ENCODE measurements at places on chromosomes 13 and 19.

DNA sequence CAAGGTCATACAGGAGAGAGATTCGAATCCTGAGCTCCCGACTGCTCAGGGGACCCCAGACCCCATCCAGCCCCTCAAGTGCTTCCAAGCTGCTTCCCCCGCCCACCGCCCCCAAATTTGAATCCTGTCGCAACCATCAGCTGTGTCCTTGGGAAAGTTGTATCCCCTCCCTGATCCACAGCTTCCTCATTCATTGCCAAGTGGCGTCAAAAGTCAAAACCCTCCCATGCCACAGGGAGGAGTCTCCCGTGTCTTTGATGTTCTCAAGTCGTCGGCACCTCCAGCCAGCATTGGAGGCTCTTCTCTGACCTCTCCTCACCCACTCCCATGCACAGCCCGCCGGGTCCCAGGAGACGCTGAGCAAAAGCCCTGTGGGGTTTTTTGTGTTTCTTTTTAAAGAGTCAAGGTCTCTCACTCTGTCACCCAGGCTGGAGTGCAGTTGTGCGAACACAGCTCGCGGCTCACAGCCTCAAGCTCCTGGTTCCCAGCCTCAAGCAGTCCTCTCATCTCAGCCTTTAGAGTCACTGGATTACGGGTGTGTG is 2.8 kb upstream of the IFI30 start:
- peak; percentile 2 for DNase-seq

DNA sequence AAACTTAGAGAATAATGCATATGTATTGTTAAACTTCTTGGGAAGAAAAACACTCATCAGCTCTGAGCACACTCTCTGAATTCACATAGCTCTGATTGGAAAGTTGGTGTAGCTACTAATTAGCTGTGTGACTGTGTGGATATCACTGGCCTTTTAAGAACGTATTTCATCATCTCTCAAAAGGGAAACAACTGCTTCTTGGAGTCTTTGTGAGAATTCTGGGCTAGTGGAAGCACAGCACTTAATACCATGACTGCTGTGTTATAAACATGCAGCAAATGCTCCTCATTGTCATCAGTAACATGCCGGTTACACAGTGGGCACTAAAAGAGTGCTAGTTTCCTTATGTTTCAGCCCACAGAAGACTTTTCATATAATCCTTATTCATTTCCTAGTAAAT is 220.9 kb upstream of the CSNK1A1L start:
- no peak for DNase-seq

- DNase-seq, result no peak
These were observed 320.9 kb downstream of the DCLK1 start for GRCh38 chr13:35810321-35810720.

- DNase-seq, result no peak
These were observed 6.3 kb downstream of the TBCB start for GRCh38 chr19:36121486-36122124.

GRCh38 chr19:42095814-42096230 is 19.9 kb downstream of the ZNF574 start:
- DNase-seq, result no peak

GRCh38 chr19:15250640-15250993 is 18.4 kb upstream of the EPHX3 start:
- DNase-seq, result no peak

DNA sequence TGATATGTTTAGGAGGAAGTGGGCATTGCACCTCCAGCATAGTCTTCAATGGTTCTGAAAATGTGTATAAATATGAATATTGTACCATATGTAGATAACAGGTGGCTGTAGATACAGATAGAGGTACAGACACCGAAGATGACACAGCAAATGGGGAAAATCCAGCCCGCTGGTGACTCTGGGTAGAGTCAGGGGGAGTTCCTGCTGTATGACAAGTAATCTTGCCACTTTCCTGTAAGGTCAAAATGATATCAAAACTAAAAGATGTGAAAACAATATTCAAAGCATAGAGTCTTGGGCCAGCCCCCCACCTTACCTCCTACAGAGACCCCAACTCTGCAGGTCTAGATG is 17.8 kb downstream of the C2CD4C start:
- no peak for DNase-seq

DNA sequence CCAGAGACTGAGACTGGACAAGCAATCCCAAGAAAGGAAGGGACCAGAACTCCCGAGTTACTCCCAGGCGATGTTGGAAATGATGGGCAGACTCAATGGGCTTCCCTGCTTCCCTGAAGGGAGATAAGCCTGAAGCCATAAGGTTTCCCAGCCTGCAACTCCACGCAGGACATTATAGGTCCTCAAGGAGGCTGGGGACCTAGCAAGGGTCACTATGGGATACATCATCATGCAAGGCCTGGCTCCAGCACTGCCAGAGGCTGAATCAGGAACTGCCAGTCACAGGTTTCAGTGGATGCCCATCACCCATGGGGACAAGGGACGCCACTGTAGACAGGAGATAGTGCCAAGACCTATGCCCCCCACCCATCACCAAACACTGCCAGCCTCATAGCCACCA is 338.7 kb downstream of the IRS2 start:
- no peak for DNase-seq

DNA sequence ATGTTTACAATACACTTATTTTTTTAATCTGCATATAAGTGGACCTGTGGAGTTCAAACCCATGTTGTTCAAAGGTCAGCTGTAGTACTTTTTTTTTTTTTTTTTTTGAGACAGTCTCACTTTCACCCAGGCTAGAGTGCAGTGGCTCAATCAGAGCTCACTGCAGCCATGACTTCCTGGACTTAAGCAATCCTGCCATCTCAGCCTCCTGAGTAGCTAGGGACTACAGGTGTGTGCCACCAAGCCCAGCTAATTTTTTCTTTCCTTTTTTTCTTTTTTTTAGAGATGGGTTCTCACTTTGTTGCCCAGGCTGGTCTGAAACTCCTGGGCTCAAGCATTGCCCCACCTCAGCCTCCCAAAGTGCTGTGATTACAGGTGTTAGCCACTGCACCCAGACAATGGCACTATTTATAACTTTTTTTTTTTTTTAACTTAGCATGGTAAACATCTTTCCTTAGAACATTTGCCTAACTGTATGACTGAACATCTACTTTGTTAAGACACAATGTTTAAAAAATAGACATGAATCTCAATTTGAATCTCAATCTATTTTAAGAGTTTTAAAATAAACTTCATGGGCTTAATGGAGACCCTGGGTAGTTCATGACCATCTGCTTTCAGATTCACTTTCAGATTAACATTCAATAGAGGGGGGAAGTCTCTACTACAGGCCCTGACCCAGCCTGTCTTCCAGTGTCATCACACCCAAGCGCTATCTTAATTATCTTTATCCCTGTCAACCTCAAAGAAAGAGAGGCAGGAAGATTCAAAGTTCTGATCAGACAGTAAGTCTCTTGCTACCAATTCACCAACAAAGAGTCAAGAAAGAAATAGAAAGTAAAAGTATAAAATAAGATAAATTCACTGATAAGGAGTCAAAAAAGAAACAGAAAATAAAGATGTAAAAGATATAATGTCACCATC is 97.7 kb upstream of the DOCK9 start:
- no peak for DNase-seq

DNA sequence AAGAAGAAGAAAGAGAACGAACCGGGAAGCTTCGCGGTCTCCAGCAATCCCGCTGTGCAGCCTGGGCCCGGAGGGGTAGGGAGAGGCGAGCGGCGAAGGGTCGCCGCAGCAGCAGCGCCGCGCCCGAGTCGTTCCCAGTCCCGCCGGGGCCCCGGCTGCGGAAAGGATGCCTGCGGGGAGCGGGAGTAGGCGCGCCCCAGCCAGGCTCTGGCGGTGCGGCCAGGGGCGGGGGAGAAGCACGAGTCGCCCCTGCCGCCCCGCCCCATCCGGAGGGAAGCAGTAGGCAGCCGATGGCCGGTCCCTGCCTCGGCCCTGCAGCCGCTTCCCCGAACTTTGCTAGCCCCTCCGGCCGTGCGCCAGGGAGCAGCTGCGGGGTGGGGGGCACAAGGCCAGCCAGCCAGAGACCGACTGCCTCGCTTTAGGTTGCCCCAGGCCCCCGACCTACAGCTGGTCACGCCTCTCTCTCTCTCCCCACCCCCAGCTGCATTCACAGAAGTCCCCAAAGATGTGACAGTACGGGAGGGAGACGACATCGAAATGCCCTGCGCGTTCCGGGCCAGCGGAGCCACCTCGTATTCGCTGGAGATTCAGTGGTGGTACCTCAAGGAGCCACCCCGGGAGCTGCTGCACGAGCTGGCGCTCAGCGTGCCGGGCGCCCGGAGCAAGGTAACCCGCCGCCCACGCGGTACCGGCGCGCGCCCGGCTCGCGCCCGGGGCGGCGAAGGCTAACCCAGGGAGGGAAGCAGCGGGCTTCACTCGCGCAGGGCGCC is 1.1 kb downstream of the VSTM2B start:
- no peak for DNase-seq

- DNase-seq, result no peak
These were observed 6.0 kb downstream of the PEX11G start for GRCh38 chr19:7482584-7483439.

DNA sequence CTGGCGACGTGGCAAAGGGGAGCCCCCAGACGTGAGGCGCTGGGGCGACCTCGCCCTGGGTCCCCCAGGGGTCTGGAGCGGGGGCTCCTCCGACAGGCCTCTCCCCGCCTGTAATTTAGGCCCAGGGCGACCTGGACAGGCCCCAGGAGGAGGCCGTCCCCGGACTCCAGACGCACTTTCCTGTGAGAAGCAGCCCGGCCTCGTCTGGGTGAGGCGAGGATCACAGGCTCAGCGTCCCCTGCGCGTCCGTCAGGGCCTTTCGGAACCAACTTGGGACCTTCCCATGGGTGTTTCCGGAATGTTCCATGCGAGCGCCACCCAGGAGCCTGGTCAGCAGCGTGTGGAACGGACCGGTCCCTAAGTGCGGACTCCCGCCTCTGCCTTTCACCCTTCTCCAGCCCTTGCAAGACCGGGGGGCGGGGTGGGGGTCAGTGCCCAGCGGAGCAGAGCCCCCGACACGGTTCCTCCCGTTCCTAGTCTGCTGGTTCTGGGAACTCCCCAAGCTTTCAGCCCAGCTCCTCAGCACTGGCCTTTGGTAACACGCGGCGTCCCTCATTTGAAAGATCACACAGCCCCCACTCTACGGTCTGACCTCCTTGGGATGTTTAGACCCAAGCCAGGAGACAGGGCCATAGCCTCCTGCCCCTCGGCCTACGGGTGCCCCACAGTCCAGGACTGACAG is 1.1 kb upstream of the GRTP1 start:
- DNase-seq, result no peak

DNA sequence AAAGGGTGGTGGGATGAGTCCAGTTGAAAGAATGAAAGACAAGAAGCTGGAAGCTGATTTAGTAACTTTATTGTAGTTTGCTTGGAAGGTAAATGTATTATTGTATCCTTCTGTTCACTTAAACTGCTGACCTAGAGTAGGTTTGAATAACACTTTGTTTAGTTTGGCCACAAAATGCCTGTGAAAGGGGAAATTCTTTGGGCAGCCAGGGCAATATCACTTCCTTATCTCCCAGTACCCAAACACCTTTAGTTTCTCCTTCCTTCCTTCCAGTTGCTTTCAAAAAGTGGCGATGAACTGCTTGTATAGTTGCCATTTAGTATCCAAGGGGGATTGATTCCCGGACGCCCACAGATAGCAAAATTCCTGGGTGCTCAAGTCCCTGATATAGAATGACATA is 120.1 kb downstream of the PAN3 start:
- no peak for DNase-seq

DNA sequence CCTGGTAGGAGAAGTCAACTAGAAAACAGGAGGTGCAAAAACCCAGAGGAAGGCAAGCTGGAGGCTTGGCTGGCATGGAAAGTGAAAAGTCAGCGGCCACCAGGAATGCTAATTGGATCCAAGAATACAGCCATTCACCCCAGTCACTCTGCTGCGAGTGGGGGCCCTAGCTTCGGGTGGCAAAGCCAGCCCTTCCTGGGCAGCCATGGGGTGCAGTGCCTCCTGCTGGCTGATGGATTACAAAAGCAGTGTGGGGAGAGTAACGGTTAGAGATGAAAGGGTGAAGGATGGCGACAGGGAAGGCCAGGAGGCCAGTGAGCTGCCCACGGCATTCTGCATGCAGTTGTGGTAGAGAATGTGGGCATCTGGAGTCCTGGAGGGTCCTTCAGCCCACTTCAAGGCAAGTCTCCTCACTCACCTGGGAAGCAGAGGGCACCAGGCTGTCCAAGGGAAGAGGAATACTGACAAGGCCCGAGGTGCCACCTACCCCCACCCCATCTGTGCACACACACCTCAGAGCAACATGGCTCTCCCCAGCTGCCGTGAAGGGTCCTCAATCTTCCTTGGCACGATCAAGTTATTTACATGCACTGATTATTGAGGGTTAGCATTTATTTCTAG is 20.3 kb upstream of the EPHX3 start:
- no peak for DNase-seq

DNA sequence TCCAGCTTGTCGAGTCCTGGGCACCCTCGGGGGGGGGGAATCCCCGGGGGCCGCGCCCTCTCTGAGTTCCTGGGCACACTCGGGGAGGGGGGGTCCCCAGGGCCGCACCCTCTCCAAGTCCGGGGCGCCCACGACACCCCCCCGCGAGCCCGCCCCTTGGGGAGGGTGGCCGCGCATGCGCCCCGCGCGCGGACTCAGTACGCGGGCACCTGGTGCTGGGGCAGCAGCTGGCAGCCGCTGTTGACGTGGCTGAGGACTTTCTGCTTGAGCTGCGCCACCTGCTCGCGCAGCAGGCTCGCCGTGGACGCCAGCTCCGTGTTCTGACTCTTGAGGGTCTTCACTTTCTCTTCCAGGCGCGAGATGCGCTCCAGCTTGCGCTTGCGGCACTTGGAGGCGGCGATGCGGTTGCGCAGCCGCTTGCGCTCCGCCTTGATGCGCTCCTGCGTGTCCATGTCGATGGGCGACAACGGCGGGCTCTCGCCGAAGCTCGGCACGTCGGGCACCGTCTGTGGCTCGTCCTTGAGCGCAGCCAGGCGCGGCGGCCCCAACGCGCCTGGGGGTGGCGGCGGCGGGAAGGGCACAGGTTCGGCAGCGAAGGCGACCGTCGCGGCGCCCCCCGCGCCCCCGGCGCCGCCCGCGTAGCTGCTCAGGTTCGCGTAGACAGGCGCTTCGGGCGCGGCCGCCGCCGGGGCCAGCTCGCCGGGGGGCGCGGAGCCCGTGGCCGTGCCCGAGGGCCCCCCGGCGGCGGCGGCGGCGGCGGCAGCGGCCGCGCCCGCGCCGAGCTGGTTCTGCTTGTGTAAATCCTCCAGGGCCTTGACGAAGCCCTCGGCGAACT is 958 bp downstream of the JUND start:
- DNase-seq, result peak; percentile 93

DNA sequence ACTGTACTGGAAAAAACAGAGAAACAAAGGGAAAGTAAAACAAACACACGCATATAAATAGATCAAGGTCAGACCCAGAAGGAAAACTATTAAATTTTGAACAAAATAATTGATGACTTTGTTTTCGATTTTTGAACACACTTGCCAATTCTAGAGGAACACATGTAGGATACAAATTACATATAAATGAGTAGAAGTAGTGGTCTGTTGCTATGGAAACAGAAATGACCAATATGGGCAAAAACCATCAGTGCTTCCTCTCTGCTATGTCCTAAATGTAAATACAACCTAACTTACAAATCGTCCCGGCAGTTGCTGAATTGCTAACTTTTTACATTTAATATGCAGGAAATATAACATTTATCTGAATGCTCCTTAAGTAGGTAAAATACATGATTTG is 65.2 kb upstream of the POSTN start:
- no peak for DNase-seq

GRCh38 chr13:91660076-91660415 is 261.6 kb downstream of the GPC5 start:
- DNase-seq, result no peak

GRCh38 chr13:104534847-104535246 is 1468.6 kb upstream of the SLC10A2 start:
- DNase-seq, result no peak

- no peak for DNase-seq
These were observed 895 bp downstream of the B3GNT8 start for GRCh38 chr19:41426116-41426841.

Data from hematopoietic multipotent progenitor cell treated with erythropoietin and hydrocortisone succinate and interleukin-3 and kit ligand, for 17 days (in vitro differentiated cells).